AG10803 (cell line): ENCODE measurements at places on chromosomes 2 and 18.
A peak's percentile ranks its signal among the peaks of the same experiment; 100 is the strongest.

GRCh38 chr18:12628706-12629702, 28.9 kb downstream of the SPIRE1 start:
- peak; percentile 62 for DNase-seq

DNA sequence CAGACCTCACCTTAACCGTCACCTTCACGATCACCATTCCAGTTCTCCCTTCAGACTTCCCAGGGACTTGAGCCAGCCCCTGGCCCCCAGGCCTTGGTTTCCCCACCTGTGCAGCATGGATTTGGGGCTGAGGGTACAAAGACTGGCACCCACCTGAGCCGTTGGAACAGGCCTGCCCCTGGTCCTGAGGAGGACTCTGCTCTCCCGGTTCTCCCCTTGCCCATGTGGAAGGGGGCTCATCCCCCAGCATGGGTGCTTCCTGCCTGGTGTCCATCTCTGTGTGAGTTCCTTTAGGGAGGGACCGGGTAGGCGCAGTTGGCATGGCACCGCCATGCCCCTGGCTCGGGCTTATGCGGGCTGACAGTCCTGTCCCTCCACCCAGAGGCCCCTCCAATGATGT, 10.9 kb upstream of the GPR35 start:
- DNase-seq = no peak

- peak; percentile 63 for DNase-seq
Observed at GRCh38 chr2:229445501-229446211, 174.6 kb upstream of the PID1 start.

GRCh38 chr2:241071677-241072111, 30.4 kb downstream of the MTERF4 start:
- DNase-seq = no peak

DNA sequence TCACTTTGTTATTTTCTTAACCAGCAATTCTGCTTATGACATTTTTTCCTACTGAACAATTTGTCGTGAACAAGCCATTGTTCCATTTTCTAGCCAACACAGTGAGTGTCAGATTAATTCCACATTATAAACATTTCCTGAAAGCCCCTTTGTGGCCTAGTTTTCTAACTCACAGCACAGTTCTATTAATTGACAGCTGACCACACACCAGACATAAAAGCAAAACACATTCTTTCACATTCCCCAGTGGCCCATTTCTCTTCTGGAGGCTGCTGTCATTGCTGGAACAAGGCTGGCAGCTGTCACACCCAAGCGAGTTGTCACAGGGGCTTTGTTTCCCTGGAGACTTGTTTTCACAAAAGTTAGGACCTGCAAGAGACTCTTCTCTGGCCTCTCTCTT, 50.7 kb downstream of the RNF152 start:
- DNase-seq = peak; percentile 20

DNA sequence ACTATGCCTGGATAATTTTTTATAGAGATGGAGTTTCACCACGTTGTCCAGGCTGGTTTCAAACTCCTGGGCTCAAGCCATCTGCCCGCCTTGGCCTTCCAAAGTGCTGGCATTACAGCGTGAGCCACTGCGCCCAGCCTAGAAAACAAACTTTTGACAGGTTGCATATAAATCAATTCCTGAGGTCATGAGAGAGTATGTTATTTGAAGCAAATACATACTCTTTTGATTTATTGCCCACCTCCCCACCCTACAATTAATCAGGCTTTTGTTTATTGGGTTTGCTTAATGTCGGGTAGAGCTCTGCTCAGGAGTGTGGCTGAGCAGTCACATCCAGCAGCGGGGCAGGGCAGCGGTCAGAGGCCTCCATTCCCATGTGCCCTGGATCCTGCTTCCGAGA, 37.9 kb upstream of the ASB1 start:
- DNase-seq = no peak

DNA sequence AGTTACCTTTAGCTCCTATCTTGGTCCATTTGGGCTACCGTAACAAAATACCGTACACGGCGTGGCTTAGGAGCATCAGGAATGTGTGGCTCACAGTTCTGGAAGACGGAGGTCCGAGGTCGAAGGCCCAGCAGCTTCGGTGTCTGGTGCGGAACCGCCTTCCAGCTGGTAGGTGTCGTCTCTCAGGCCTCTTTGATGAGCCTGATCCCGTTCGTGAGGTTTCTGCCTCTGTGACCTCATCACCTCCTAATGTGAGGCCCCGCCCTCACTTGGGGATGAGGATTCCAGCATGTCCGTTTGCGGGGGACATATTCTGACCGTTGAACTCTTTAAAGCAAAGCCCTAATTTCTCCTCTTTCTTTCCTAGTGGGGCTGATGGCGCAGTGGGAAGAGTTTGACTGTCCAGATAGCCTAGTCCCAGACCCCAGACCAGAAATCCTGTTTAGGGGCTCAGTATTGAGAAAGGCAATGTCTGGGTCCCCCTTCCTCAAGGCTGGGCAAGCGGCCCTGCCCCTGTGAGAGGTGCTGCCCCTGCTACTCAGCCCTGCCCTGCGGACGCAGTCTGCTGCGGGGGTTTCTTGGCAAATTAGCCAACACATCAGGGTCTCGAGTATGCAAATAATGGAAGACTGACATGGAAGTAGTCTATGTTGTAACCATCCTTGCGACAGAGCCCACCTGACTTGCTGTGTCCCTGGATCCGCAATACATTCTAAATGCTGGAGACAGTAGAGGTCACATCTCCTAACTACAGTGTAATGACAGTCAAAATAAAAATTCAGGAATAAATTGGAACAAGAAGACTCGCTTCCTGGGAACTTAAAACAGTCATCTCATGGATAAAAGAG, 128.0 kb downstream of the ASB1 start:
- DNase-seq = no peak

- peak; percentile 42 for DNase-seq
Observed at GRCh38 chr2:37857575-37858399, 67.3 kb upstream of the RMDN2 start.

DNA sequence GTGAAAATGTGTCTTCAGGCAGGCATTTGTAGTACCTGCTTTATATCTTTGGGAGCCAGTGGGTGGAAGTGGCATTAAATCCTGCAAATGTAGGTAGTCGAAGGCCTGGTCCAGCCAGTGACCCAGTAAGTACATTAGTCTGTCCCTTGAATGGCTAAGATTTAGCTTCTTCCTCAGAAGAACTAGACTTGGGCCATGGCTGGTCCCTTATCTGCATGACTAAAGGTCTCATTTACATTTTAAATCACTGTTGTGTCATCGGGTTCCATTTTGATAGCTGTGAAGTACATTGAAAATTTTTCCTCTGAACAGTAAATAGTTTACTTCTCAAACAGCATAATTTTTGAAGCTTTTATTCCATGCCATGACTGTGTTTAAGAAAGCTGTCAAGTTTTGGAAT, 438.4 kb upstream of the KLHL29 start:
- DNase-seq = no peak

- DNase-seq = peak; percentile 29
Observed at GRCh38 chr2:156538083-156538504, 101.9 kb downstream of the GPD2 start.

DNA sequence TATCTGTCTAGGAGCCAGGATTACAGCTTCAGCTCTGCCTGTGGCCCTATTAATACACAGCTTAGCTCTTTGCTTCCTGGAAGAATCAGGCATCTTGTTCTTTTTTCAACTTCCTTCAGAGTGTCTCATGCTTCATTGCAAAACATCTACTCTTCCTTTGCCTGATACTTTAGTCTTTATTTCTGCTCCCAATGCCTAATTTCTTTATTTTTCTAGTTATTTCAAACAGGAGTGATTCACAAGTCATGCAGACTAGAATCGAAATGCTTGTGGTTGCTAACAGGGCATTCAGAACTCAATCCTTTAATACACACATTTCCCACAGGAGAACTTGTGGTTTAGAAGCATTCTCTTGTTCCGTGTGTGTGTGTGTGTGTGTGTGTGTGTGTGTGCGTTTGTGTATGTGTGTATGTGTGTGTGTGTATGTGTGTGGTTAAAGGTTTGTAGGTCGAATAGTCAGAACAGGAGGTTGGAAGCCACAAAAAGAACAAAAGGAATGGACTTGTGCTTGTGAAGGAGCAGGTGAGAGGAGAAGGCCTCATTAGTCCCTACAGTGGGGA, 28.3 kb upstream of the INSIG2 start:
- peak; percentile 99 for DNase-seq

DNA sequence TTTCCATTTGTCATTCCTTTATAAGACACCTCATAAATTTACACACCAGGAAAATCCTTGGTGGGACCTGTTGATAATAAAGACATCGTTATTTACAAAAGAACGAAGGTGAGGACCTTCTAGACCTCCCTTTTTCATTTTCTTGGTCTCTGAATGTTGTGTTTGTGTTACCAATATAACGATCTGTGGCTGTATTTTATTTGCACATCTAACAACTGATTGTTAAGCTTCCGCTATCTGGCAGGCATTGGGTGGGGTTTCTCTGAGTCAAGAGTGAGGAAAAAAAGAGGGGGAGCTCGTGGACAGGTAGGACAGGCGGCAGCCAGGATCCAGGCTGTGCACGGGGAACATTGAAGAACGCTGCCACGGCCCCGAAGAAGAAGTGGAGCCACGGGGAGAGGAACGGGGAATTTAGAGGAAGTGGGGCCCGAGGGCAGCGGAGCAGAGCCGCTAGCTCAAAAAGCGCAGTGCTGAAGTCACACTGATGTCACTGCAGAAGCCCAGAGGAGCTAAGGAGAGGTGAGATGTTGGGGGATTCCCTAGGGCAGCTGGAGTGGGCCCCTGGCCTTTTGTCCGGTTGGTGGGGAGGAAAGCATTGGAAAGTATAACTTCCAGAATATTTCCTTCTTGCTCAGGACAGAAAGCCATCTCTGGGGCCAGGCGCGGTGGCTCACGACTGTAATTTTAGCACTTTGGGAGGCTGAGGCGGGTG, 20.9 kb upstream of the DNMT3A start:
- DNase-seq = no peak

- DNase-seq = no peak
Observed at GRCh38 chr2:72001937-72002690, 145.5 kb downstream of the CYP26B1 start.

DNA sequence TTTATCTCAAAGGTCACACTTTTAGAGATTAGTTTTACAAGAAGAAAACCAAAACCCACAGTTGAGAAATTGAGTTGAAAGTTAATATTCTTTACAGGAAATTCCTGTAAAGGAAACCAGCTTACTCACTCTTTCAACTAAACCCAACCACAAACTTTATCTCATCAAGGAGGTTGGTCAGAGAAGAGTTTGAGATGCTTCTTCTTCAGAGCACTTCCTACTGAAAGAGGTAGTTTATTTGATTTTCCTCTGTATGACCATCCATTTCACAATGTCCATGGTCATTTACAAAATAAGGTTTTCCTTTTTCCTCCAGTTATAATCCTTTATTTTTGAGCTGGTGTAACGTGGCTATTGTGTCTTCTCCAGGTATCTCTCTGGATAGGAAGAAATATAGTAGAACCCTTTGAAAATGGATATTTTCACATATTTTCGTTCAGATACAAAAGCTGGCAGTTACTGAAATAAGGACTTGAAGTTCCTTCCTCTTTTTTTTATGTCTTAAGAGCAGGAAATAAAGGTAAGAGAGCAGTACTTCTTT, 4.5 kb upstream of the IL18RAP start:
- no peak for DNase-seq

GRCh38 chr18:50656841-50657470, 97.1 kb downstream of the MAPK4 start:
- no peak for DNase-seq

DNA sequence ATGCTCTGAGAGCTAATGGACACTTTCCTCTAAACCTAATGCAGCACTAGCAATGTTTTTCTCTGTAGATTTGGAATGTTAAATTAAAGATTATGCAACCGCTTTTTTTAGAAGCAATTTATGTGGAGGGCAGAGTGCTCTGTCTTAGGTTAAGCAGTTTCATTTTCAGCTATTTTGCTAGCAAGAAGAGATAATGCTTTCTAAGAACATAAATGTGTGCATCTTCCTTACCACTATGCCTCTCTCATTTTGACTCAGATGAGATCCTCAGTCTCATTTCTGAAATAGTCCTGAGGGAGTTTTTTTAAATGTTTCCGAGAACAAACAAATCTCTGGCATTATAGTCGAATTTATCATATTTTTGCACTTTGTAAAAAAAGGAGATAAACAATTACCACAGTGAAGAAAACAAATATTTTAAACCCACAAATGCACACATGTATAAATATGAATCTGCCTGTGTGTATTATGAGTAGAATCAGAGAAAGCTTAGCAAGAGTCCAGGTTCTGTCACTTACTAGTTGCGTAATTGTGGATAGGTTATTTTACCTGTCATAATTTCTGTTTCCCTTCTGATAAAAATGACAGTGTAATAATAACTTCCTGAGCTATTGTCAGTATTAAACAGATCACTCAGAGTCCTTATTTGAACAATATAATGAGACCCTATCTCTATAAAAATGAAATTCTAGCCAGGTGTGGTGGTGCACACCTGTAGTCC, 207.7 kb upstream of the CRIM1 start:
- no peak for DNase-seq

DNA sequence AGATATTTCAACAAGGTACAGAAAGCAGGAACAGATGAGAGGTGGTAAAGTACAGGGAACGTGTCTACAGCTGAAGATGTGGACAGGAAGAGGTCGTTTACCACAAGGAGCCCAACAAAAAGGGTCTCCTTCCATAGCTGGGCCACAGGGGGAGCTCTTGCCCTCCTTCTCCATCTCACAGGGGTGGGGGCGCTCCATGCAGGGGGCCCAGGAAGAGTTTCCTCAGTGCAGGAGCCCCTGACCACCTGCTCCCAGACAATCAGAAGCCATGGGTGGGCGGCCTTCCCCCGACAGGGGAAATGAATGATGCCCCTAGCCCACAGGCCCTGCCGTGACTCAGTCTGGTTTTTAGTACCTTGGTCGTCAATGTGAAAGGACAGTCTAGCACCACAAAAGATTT, 163.6 kb upstream of the ZNF516 start:
- DNase-seq = no peak

GRCh38 chr2:242011516-242011915, 142.0 kb downstream of the RTP5 start:
- DNase-seq = peak; percentile 3

- DNase-seq = peak; percentile 16
Observed at GRCh38 chr2:56531668-56532420, 348.1 kb downstream of the CCDC85A start.

GRCh38 chr2:8002765-8003393, 679.0 kb upstream of the ID2 start:
- no peak for DNase-seq

DNA sequence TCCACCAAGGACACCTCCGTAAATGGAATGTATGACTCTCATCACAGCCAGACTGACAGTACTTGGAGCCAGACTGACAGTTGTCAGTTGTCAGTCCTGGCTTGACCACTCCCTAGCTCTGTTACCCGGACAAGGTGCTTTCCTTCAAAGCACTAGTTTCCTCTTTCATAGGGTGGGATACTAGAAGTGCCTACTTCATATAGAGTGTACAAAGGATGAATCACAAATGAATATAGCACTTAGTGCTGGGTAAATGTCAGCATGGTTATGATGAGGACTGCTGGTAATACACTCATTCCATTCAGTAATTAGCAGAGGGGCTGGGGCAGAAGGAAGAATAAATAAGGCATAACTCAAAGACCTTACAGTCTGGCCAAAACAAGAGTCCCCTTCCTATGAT, 91.4 kb downstream of the ARL4C start:
- DNase-seq = no peak

GRCh38 chr2:20456636-20457426, 10.0 kb downstream of the RHOB start:
- DNase-seq = no peak

- DNase-seq = no peak
Observed at GRCh38 chr2:85628658-85629057, 12.7 kb downstream of the USP39 start.
